NCI-H2107 (cell line): ENCODE measurements at places on chromosomes 16 and 17.

- no peak for DNase-seq
These were observed 585.1 kb upstream of the CDH5 start for GRCh38 chr16:65781363-65781762.

GRCh38 chr17:21678393-21679081 lies 13.8 kb upstream of the KCNJ18 start:
- no peak for DNase-seq

DNA sequence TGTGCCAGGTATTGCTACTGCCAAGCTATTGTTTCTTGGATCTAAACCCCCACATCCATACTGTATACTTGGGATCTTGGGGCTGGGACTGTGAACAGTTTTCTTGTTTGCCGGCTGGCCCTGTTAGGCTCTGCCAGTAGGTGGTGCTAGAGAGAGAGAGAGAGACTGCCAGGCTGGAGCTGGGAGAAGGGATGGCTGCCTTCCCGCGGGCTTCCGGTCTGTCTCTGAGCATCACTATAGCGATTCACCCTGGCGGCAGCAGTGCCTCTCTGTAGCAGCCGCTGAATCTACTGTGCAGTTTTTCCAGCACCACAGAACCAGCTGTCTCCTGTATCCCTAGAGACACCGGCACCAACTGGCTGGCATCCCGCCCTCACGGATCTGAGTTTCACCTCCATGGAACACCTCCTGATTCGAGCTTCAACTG lies 201.2 kb downstream of the UTP18 start:
- DNase-seq: peak; percentile 2

DNA sequence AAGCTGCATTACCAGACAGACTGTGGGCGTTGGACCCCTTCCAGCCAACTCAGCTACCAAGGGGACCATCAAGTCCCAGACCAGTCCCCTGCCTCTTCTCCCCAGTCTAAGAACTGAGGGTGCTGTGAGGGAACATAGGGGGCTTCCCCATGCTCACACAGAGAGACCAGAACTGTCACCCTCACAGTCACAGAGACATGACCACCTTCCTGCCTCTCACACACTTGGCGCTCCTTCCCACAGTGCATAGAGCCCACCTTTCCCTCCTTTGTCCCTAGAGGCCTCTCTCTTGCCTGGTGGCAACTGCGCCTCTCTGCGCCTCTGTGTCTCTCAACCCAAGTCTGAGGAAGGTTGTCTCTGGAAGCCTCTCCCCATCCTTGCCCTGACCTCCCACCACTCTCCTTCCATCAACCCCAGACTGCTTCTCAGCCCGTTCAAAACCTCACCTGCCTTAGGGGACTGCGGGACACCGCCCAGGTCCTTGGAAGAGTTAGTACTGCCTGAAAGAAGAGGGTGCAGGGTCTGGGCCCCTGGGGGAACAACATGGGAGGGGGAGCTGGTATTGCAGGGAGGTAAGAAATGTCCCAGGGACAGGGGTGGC lies 6.1 kb upstream of the LHX1 start:
- DNase-seq: no peak

DNA sequence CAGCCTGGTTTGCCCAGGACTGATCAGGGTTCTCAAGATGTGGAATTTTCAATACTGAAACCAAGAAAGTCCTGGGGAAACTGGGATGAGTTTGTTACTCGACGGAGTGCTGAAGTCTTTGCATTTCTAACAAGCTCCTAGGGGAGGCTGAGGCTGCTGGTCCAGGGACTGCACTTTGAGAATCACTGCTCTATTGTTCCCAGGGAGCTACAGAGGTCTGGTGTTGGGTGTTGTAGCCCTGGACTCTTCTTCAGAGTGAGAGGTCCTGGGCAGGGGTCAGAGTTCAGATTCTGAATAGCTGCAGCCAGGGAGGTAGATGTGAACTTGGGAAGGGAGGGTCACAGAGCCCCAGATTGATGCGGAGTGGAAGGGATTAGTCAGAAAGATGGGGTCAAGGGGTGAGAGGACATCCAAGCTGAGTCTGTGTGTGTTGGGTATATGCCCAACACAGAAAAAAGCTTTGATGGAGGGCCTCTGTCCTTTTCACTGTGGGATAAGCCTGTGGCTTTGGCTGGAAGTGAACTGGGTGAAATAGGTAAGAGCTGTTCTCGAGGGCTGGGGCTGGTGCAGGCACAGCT lies 14.1 kb downstream of the TMEM238L start:
- no peak for DNase-seq
